Stimulated activated CD8-positive, alpha-beta memory T cell treated with anti-CD3 and anti-CD28 coated beads, Interleukin-4, amount 100 ng/mL, for 1 hour (primary cell): ENCODE measurements at places on chromosomes 7 and 10.

GRCh38 chr10:44862006-44862751 lies 49.0 kb upstream of the TMEM72 start:
- DNase-seq = no peak

GRCh38 chr10:119782981-119783664 lies 57.3 kb downstream of the INPP5F start:
- no peak for DNase-seq

DNA sequence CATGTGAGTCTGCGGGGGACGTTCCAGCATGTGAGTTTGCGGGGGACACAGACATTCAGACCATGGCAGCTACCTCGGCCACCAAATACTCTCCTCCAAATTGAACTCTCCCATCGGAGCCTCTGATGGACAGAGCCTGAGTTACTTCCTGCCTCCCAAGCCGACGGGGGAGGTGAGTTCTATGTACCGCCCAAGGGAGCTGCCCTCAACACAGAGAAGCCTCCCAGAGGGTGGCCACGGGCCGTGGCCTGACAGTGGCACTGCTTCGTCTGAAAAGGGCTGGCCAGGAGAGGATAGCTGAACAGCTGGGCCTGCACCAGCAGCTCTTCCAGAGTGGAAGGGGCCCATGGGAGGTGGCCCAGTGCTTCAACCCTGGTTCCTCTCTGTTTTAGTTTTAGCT lies 274.5 kb upstream of the PPP2R2D start:
- DNase-seq = no peak

DNA sequence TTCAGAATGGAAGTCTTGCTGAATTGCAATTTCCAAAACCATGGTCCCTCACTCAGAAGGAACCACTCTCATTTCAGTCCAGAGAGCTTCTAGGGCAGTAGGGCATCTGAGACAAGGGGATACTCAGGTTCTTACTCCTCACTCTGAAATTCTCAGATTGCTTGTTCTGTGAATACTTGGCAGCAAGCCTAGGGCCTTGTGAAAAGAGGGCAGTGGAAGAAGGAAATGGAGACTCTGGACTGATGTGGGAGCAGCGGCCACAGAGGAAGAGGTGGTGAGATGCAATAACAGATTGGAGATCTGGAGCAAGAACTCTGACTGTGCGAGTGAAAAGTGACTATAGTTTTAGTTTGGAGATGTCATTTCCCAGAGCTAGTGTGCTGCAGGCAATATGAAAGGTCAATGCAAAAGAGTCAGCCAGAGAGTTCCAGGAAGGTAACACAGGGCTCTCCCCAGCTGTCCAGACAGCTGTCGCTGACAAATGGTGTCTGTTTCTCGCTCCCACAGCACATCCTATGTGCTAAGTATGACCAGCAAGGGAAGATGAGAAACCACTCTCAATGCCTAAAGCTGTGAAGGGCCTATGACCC lies 291.6 kb upstream of the KIAA1217 start:
- DNase-seq = no peak

DNA sequence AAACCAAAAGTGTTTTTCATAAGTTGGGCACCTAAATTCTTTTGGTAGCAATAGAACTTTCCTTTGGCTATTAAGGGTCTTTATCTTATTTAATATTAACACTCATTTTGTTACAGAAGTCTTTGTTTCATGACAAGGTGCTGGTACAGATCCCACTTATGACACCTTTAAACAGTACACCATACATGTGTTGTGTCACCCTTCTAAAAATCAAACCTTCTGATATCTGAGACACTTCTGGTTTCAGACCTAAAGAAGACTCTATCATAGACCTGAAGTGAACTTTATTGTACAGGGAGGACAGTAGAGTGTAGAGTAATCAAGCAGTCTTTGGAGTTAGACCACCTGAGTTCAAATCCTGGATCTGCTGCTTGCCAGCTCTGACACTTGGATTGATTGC lies 5.8 kb upstream of the USP6NL start:
- no peak for DNase-seq

DNA sequence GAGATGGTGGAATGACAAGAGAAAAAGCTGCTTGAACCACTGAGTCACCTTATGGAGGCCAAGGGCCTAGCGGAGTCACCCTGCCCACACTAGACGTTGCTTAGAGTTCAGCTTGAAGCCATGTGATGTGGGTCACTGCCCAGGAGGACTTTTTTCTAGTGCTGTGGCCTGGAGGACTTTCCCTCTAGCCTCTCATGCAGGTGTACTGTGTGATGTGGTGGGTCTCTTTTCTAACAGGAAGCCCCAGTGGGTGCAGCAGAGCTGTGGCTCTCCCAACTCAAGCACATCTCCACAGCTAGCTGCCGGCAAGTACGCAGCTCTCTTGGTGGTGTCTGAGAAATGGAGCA lies 13.6 kb downstream of the POR start:
- no peak for DNase-seq

GRCh38 chr7:30549931-30550493 lies 44.7 kb upstream of the GARS1 start:
- DNase-seq = no peak

DNA sequence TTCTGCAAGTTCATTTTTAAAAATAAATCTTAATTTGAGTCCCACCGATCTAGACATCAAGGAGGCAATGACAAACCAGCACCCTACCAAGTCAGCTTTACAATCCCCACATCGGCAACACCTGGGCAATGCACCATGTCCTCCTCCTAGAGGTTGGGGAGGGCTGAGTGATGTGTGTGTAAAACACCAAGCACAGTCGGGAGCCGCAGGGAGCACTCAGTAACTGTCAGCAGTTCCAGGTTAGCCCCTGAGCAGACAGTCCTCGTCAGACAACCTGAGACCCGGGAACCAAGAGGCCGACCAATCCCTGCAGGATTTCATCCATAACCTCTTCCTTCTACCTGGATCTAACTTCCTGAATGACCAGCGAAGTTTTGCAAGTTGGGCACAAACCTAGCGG lies 15.9 kb upstream of the C10orf120 start:
- no peak for DNase-seq

- no peak for DNase-seq
Observed at GRCh38 chr10:49617121-49618020, 3.5 kb downstream of the CHAT start.

DNA sequence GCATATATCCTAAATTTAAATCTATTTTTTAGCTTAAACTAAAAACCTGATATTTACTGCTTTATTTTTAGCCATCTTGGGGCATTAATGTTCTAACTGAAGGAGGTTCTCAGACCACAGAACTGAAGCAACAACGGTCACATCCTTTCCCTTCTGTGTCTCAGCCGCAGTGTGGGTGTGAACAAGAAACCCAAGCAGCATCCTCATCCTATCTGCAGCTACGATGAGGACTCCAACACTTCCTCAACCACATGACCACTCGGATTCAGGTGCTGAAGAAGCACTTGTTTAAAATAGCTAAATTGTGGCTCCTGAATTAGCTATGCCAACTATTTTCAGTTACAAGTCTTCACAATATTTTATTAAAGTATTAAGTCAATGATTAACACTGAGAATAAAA lies 5.3 kb downstream of the ESYT2 start:
- no peak for DNase-seq

DNA sequence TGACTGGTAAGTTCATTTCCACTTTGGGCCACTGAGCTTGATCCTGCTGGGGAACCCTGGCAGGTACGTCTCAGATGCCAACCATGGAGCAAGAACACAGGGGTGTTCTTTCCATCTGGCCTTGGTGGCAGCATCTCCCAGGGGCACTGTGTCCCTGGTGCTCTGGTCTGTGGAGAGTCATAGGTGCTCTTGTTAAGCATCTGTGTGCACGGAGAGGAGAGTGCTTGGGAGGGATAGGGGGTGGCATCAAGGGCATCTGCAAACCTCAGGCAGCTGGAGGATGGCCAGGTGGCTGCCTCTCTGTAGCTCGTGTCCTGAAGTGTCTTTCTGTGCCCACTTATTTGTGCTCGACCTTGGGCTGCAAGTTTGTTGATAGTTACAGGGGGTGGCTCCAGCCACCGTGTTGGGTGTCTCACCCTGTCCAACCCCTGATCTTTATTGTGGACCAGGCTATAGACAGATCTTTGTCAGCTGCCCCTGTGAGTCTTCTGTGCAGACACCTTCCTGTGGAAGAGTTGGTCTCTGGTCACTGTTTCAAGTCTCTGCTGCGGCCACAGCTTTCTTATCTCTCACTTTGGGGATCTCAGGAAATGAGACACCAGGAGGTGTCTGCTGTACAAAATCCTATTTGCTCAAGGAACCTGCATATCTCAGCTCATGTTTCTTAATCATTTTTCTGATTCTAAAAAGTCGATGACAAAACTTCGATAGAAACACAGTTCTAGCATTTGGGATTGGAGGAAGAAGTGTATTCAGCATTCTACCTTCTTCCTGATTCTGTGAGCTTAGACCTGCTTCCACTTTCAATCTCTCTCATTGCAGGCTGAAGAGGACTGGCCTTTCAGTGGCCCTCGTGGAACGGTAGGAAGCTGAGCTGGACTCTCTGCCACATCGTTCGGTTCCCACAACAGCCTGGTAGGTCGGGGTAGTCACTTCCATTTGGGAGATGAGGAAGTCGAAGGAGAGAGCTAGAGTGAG lies 17.2 kb upstream of the GIMAP8 start:
- no peak for DNase-seq

GRCh38 chr7:56174346-56174874 lies 58.2 kb upstream of the NUPR2 start:
- no peak for DNase-seq

- DNase-seq = no peak
Observed at GRCh38 chr10:78298835-78299234, 265.2 kb downstream of the RPS24 start.

GRCh38 chr7:115679976-115680375 lies 350.6 kb downstream of the TFEC start:
- DNase-seq = no peak

GRCh38 chr10:79206300-79207095 lies 137.7 kb downstream of the ZMIZ1 start:
- no peak for DNase-seq

- no peak for DNase-seq
Observed at GRCh38 chr7:90749774-90750173, 153.7 kb downstream of the CDK14 start.

- no peak for DNase-seq
Observed at GRCh38 chr7:77479536-77480088, 57.5 kb upstream of the PTPN12 start.

DNA sequence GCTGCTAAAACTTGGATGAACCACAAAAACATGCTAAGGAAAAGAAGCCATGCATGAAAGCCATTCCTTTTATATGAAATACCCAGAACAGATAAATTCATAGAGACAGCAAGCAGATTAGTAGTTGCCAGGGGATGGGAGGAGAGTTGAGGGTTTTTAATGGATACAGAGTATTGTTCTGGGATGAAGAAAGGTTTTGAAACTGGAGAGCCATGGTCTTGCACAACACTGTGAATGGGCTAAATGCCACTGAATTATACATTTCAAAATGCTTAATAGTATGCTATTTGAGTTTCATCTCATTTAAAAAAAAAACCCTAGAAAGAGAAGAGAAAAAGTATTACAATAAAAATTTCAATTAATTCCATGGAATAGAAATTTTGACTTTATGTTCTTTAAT lies 154.3 kb downstream of the GNAT3 start:
- DNase-seq = no peak
